ENCODE measurements at places on chromosomes 12 and 14.
A peak's percentile ranks its signal among the peaks of the same experiment; 100 is the strongest.

DNA sequence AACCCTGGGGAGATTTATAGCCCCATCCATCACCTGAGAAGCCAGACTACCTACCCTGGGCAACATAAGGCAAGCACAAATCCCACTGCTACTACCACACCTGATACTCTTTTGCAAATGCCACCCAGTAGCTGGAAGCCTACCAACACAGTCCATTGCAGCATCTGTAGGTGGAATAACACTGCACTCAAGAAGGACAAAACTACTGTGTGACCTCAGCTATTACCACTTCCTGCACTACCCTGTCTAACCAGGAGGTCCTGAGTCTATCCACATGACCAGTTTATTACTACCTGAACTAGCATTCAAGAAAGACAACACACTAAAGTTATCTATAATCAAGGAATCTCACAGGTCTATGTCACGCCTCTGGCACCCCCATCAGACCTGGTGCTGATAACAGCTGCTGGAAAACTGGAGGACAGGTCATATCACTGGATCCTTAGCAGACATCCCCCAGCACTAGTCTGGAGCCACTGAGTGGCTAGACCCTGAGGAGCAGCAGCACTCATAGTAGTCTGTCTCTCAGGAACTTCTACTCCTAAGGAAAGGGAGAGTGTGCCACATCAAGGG is 2.9 kb upstream of the CLEC1A start:
- no peak for DNase-seq

- peak; percentile 77 for DNase-seq
Measured at GRCh38 chr14:51082349-51082748, 12.6 kb downstream of the TRIM9 start.

DNA sequence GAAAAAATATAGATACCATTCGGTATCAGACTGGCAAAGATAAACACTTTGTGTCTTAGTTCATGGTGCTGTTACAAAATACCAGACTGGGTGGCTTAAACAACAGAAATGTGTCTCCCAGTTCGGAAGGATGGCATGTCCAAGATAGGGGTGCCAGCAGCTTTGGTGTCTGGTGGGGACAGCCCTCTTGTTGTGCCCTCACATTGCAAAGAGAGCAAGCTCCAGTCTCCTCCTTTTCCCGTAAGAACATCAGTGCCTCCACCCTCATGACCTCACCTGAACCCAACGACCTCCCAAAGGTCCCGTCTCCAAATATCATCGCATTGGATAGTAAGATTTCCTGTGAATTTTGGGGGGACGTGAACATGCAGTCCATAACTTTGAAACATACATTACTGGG is 12.4 kb downstream of the ZBTB42 start:
- DNase-seq: no peak

DNA sequence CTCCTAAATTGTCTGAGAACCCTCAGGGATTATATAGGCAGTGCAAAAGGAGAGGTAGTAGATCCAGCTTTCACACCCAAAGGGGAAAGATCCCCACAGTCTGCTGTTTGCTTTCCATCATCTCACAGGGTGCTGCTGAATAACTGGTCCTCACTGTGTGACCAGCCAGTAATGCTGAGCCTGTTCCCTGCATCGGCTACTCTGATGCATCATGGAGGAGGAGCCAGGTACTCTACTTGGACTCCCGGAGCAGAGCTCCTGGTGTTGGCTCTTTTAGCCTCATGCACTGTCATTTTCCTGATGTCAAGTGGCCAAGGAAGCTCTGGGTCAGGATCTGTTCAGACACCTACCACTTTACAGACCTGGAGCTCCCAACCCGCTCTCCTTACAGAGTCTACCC is 127.4 kb upstream of the ATF1 start:
- no peak for DNase-seq

DNA sequence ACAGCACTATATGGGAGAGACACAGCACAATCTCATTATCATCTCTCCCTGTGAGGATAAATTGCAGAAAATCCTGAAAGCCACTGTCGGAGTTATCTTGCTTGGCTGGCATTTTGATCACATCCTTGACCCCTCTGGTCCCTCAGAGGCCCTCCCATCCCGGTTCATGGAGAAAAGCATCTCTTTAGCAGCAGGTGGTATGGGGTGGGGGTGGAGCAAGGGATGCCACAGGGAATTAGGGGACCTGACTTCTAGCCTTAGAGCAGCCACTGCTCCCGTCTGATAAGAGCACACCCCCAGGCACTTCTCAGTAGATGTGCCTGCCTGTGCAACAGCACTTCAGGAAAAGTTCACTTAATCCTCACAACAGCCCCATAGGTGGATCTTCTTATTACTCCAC is 38.6 kb downstream of the GRIN2B start:
- no peak for DNase-seq

- no peak for DNase-seq
Measured at GRCh38 chr14:88322504-88323085, 474 bp downstream of the KCNK10 start.

DNA sequence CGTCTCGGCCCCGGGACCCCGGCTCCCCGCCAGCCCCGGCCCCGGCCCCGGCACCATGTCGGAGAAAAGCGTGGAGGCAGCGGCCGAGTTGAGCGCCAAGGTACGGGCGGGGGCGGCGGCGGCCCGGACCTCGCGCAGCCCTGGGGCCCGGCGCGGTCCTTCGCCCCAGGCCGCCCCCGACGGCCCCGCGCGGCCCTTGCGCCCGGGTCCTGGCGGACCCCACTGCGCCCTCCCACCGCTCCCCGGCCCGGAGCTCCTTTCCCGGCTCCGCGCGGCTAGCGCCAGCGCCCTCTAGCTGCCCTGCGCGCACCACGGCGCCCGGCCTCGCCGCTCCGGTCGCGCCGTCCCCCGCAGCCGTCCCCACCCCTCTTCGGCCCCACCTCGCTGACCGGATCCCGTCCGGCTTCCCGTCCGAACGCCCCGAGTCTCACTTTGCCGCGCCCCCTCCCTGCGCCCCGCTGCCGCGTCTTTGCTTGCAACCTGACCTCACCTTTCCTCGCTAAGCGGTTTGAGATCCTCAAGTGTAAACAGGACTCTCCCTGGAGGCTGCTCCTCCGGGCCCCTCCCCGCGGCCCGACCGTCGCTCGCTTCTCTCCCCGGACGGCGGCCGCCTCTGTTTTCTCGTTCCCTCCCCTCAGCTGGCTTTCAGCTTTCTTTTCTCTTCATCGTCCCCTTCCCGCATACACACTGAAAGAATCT is 637 bp downstream of the PTMS start:
- peak; percentile 51 for DNase-seq

DNA sequence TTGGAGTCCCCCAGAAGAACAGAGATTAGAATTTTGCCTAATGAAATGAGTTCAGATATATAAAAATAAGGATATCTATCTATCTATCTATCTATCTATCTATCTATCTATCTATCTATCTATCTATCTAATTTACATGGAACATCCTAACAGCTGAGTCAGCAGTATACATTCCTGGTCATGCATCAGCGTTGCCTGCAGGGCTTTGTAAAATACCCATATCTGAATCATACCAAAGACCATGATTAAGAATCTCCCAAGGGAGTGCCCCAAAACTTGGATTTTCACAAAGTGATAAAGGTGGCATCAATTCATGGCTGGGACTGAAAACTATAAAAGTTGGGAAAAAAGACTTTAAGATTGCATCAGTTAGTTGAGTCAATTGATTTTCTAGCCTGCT is 32.7 kb upstream of the SYT10 start:
- no peak for DNase-seq

DNA sequence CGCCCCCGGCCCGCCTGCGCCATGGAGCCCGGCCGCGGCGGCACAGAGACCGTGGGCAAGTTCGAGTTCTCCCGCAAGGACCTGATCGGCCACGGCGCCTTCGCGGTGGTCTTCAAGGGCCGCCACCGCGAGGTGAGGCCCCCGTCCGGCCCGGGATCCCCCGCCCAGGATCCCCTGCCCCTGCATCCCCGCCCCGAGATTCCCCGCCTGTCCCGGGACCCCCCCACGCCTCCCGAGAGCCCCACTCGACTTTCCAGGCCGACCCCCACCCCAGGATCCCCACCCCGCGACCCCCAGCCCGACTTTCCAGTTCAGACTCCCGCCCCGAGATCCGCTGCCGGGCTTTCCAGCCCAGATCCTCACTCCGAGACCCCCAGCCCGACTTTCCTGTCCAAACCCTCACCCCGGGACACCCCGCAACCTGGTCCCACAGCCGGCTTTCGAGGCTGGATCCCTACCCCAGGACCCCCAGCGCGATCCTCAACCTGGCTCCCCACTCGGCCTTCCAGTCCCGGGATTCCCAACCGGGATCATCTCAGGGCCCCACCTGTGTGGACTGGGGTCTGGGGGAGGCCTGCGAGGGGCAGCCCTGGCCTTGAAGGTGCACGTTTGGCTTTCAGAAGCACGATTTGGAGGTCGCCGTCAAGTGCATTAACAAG is 688 bp downstream of the ULK1 start:
- DNase-seq: no peak

DNA sequence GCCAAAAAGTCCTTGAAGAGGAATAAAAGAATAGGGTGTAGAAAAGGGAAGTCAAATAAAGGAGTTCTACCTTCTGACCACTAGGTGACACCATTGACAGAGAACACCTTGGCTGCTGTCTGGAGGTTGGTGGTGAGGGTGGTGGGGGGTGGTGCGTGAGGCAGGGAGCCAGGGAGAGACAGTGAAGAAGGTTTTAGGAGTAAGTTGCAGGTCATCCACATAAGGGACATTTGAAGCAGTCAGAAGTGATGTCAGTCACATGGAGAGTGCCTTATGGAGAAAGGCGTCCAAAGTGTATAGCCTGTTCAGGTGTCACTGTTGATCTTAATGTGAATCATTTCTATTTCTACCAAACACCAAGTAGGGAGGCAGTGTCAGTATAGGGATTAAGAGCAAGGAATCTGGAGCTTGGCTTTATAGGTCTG is 279.3 kb upstream of the DDHD1 start:
- peak; percentile 46 for DNase-seq

GRCh38 chr14:67411820-67412421 is at the start of gene PLEK2:
Gene PLEK2 (minus strand): TSS chr14:67412165. CDS start chr14:67412059, 106 bp downstream.
- peak; percentile 38 for DNase-seq

GRCh38 chr12:16020031-16020430 is 108.9 kb downstream of the DERA start:
- no peak for DNase-seq

GRCh38 chr12:10165421-10165820 is 6.5 kb downstream of the OLR1 start:
- no peak for DNase-seq

- peak; percentile 43 for DNase-seq
Measured at GRCh38 chr14:27386391-27386790, 788.6 kb upstream of the NOVA1 start.

DNA sequence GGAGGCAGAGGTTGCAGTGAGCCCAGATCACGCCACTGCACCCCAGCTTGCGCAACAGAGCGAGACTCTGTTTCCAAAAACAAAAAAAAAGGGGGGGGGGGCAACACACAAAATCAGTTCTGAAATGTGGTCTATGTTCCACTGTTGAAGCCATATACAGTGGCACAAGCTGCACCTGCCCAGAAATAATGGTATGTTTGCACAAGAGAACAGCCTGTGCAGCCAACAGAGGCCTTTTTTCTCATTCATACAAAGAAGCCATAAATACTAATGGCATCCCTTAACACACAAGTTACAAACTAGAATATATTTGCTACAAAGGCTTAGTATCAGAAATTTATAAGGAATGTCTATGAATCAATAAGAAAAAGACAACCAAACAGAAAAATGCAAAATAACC is 37.1 kb downstream of the ITPR2 start:
- no peak for DNase-seq

DNA sequence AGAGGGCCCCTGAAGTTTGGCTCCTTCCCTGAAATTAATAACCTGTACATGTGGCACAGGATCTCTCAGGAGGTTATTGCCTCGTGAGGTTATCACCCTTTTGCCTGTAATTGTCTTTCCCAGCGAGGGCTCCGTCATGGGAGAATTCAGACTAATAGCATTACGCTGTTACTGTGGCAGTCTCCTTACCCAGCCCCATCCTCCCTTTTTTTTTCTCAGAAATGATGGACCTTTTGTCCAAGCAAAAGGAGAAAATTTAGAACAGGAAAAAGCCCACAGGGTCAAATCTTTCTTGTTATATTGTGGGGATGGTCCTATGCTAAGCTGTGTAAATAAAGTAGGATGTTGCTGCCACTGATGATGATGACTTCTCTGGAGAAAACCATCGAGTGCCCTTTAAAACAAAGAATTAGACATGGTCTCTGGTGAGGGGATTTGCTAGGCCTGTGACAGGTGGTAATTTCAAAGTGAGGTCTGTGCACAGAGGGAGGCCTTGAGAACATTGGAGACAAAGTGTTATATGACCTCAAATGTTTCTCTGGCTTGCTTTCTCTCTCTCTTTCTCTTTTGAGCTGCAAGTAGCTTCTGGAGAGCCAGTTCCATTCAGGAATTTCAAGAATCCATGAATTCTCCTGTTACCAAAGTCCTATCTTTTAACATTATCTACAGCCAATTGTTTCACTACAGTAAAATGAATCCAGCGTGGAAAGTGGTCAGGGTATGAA is 357.2 kb downstream of the BMP4 start:
- DNase-seq: no peak

- no peak for DNase-seq
Measured at GRCh38 chr12:48787791-48788523, 932 bp downstream of the ADCY6 start.

DNA sequence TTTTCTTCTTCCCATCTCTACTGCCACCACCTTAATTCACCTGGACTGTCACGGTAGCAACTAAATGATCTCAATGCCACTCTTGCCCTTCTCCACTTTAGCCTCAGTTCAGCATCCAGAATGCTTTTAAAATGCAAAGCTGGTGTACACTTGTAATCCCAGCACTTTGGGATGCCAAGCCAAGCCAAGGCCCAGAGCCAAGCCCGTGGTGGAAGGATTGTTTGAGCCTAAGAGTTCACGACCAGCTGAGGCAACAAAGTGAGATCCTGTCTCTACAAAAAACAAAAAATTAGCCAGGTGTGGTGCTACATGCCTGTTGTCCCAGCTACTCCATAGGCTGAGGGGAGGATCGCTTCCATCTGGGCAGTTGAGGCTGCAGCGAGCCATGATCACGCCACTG is 5.9 kb downstream of the CIPC start:
- DNase-seq: no peak

GRCh38 chr14:48023881-48024280 is 348.5 kb upstream of the MDGA2 start:
- DNase-seq: no peak

- DNase-seq: no peak
Measured at GRCh38 chr14:89415159-89415558, 1.9 kb downstream of the FOXN3 start.

GRCh38 chr12:19150273-19150900 is 20.9 kb downstream of the PLEKHA5 start:
- peak; percentile 66 for DNase-seq

DNA sequence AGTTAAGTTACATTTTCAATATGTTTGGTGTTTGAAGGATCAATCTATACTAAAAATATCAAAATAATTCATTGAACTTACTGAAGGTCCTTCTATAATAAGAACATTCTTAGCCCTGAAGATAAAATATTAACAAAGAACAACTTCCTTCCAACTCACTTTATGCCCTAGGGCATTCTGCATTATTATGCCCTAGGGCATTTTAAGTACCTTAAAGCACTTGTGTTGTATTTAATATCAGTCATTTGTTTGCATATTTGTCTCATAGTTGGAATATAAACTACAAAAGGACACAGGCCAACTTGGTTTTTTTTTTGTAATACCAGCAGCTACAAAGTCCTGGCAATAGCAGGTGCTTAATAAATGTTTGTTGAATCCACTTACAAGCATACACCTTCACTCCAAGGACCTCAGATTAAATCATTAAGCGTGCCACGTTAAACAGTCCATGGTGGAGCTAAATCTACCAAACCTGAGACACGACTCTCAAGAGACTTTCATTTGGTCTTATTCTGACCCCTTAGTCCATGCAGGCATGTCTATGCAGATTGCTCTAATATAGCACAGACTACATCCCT is 50.7 kb downstream of the EPS8 start:
- no peak for DNase-seq

All from fibroblast of upper back skin (primary cell).